ENCODE measurements at places on chromosomes 11 and 22.

DNA sequence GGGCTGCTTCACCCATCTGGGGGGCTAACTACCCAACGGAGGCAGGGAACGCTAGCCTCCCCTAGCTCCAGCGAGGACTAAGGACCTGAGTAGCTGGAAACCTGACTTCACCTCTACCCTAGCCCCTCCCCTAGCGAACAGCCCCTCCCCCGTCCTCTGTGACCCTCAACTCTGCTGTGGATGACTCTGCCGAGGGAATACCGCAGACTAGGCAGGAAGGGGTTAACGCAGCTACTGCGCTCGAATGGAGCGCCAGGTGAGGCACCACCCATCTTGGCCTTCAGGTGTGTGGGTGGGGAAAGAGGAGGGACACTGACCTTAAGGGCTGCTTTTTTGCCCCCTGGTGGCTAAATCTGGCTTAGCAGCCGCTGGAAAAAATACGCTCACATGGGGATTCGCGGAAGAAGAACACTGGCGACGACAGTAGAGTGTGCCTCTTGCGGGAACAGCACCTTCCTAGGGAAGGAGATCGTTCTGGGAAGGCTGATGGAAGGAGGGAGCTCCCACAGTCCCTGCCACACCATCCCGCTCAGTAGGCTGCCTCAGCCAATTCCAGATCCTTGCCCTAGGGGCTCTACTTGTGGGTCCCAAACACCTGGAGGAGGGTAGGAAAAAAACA is 4.5 kb upstream of the BCL9L start:
- peak; percentile 78 for DNase-seq

DNA sequence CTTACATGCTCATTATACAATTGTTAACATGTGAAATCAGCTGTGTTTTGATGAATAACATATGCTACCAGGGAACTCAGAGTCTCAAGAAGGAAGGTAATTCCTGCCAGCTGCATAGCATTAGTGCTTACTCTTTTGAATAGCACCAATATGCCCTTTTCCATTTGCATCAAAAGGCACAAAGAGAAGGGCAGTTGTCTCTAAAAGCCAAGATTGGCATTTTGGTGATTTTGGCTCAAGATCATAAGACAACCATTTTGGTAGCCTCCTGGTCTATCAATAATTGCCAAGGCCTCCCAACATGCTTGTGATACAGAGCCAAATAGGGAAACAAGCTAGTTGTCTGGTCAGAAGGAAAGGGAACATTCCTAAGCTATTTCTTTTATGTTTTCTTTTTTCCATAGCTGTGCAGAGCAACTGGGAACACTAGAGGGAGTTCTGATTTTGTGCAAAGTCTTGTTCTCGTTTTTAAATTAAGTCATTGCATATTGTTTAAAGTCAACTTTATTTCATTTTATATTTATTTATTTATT is 416.7 kb upstream of the CHORDC1 start:
- DNase-seq = no peak

DNA sequence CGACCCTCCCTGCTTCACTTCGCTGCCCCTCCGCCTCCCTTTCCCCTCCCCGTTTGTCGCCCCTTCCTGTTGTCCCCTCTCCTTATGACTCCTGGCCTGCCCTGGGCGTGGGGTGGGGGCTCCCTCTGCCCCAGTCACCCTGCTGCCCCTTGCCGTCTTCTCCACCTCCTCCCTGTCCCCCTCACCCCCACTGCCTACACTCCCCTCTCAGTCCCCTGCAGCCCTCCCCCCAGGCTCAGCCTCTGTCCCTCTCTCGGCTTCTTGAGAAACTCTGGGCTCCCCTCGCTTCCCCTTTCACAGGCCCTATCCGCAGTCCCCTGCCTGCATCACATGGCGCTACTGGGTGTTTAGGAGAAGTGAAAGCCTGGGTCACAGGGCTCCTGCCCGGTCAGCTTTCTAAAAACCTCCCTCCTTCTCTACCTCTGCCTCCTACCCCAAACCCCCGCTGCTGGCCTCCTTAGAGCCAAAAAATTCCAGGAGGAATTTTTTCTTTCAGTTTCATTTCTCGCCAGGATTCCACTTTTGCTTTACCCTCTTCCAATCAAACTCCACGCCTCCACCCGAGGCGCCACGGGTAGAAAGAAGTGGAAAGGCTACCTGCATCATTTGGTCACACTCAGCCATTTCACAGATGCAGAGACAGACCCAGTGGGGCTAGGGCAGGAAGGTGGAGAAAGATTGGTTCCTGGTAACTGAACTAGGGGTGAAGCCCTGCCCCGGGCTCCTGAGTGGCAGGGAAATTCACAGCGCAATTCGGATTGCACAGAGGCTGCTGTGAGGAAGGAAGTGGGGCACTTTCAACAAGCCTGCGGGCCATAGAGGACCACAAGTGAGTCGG is at the start of gene SLC15A3:
Gene SLC15A3 (minus strand): TSS at position 273 of the 838 bp plus-strand sequence. CDS start 625 bp downstream, outside the sequence.
- no peak for DNase-seq

DNA sequence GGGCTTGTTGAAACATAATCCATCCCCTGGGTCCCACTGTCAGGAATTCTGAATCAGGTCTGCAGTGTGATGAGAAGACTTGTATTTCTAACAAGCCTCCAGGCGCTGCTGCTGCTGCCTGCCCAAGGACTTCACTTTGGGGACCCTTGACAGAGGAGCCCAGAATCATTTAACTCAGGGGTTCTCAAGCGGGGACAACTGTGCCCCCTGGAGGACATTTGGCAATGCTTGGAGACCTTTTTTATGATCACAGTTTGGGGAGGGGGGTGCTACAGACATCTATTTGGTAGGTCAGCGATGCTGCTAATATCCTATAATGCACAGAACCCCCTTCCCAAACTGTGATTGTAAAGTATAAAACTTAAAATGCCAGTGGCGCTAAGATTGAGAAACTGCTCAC is 312.8 kb downstream of the OPCML start:
- DNase-seq = no peak

DNA sequence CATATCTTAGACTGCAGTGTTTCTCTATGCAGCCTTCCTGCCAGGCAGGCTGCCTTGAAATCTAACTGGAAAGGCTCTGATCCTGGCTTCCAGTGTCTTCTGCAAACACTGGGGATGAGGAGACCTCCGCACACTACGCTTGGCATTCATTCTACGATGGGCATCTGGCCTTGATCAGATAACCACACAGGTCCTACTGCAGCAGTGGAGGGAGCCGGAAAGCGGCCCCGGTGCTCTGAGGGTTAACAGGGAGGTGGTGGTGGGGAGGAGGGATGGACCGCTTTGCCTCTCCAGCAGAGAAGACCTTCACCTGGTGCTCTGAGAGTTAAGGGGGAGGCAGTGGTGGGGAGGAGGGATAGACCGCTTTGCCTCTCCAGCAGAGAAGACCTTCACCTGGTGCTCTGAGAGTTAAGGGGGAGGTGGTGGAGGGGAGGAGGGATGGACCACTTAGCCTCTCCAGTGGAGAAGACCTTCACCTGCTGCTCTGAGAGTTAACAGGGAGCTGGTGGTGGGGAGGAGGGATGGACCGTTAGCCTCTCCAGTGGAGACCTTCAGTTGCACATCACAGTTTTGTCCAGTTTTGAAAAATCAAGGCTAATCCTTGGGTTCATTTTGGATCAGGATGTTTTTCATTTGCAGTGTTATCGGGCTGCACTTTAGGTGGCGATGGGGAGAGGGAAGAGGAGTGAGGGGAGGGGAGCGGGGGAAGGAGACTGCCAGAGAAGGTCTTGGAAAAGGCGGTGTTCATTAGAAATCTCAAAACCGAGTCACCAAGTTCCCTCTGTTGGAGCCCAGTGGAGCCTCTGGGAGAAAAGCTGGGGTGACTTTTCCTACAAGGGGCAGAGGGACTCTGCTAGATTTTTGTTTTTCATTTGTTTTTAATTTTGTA is 5.6 kb downstream of the GAL start:
- DNase-seq = no peak

- DNase-seq = no peak
Observed at GRCh38 chr11:126603486-126603885, 248.0 kb downstream of the ST3GAL4 start.

- peak; percentile 12 for DNase-seq
Observed at GRCh38 chr22:37544955-37545702, 15.2 kb upstream of the CDC42EP1 start.

GRCh38 chr11:45511566-45511965 is 153.9 kb downstream of the CHST1 start:
- no peak for DNase-seq

DNA sequence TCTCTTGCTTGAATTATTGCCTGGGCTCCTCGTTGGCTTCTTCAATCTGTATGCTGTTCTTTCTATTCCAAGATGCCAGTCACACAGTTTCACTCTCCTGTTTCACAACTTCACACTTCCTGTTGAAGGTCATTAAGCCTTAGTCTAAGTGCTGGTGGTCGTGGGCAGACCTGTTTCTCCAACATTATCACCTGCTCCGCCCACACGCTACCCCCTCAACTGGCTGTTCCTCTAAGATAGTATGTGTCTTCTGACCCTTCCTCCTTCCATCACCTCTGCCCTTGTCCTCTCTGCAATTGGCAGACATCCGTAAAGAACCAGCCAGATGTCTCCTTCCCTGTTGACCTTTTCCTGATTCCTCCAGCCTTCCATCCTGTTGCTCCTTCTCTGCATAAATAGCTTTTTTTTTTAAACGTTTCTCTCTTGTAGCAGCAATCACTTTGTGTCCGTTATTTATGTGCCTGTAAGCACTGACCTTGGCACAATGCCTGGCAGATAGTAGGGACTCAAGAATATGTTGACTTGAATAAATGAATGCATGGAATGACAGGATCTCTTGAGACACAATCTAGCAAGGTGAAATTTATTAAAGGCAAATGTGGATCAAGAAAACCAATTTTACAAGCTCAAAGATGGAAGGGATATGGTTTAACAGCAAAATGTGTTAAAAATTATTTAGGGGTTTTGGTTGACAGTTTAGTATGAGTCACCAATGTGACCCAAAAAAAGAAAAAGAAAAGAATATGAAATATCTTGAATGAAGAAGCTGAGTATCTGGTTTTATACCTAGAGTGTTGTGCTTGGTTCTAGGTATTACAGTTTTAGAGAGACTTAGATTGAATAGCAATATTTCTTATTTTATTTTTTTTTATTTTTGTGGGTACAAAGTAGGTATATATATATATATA is 12.6 kb downstream of the DIXDC1 start:
- DNase-seq = no peak

DNA sequence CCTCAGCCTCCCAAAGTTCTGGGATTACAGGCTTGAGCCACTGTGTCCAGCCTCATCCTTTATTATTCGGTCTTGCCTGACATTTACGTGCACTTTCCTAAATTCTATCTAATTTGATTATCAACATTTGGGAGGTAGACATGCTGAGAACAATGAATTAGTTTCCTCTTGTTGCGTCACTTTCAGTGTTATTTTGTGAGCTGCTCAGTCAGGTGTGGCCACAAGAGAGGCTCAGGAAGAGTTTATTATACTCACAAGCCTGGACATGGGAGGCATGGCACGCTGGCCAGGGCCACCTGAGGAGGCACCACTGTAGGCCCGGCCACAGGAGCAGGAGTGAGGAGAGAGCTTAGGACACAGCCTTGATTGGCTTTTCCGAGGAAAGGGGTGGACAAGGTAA is 59.7 kb upstream of the RBFOX2 start:
- DNase-seq = no peak

GRCh38 chr22:48402591-48403031 is 1425.1 kb downstream of the BRD1 start:
- DNase-seq = no peak

GRCh38 chr11:31651822-31652221 is 142.3 kb downstream of the ELP4 start:
- no peak for DNase-seq

GRCh38 chr11:2036863-2037486 is 39.3 kb upstream of the H19 start:
- DNase-seq = no peak

- no peak for DNase-seq
Observed at GRCh38 chr22:29346659-29347058, 31.2 kb upstream of the RASL10A start.

DNA sequence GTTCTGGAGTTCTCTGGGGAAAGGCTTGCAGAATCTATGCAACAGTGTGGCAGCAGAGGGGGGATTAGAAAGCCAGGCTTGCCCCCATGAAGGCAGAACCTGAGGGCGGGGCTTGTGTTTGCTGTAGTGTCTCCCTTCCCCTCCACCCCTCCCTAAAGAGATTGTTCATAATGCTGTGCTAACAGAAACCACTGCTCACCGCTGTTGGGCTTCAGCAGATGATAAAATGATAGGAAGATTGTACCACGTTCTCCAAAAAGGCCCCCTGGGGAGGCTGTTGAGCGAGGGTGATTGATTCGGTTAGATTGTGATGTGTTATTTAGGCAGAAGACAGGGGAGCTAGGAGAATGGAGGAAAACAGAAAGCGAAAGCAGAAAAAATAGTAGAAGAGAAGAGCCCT is 215.2 kb upstream of the NCAM1 start:
- no peak for DNase-seq

GRCh38 chr22:22556995-22557925 is 1.8 kb downstream of the PRAME start:
- DNase-seq = no peak

DNA sequence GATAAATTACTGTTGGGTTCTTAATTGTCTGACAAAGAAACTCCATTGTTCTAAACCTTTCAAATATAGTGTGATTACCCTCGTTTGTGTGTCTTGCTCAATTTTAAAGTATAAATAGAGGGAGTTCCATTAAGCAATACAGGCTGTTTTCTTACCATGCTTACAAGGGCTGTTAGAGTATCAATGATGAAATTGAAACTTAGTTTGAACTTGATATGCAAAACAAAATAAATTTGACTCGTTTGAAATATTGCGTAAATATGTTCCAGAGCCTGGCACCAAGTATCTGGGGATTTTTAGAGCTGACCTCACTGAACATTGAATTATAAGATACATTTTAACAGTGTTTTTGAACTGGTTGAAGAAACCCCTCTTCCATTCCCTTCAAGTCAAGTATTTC is 31.7 kb downstream of the TEAD1 start:
- DNase-seq = no peak

DNA sequence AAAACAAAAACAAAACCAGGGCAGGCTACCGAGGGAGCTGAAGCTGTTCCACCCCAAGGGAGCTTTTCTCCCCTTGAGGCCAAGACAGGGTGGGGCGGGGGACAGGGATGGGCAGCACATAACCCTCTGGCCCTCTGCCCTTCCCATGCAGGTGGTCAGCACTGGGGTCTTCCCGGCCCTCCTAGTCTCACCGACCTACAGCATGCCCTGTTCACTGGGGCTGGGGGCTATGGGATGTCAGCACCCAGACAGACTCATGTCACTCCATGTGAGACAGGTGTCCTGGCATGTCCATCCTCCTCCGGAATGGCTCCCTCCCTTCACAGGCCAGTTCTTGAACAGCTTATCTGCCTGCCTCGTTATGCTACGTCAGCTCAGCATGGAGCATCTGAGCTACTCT is 51.7 kb downstream of the DSCAML1 start:
- no peak for DNase-seq

DNA sequence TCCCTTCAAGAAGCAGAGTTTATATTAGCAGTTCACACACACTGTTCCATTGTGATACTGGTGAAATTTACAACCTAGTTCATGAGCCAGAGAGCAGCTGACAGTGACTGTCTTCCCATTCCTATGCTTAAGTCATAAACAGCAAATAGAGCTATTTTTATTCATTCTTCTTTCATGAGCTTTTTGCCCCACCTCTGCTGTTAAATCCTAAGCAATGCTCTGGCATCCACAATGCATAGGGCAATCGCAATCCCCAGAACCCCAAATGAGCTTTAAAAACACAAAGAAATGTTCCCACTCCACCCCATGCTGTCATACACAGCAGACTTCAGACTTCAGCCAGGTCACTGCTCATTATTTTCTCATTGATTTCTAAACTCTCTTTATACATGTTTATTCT is 307.5 kb downstream of the ETS1 start:
- no peak for DNase-seq
